Spinal cord (tissue), 10 donors: ENCODE measurements at places on chromosomes 12 and 14. TPM values are rescaled to one million over a fixed set of nuclear protein-coding genes. Genes with fewer than 3 reads are reported as not detected.

Gene SLC38A4
- 3.5 TPM for total RNA-seq

Gene DHH
- total RNA-seq = 8.1 TPM

Gene TCL1B
- total RNA-seq = not detected

Gene RDH12
- total RNA-seq = 2.0 TPM

Gene ADSS1
- 5.3 TPM for total RNA-seq

Gene FZD10
- 9.9 TPM for total RNA-seq

Gene LRP1-AS
- not detected for total RNA-seq

Gene MYF6
- total RNA-seq = 0.61 TPM

Gene PZP
- total RNA-seq = 0.59 TPM

Gene IRAK3
- total RNA-seq = 11.4 TPM

Gene SERPINA3
- 3.0 TPM for total RNA-seq

Gene PLEKHG7
- total RNA-seq = not detected

Gene DACT1
- total RNA-seq = 42.6 TPM

Gene EP400
- total RNA-seq = 19.2 TPM

Gene SERPINA9
- not detected for total RNA-seq

Gene VWF
- 76.6 TPM for total RNA-seq

Gene CMKLR1
- 7.2 TPM for total RNA-seq

Gene NFATC4
- total RNA-seq = 63.3 TPM

Gene ASB2
- 0.50 TPM for total RNA-seq

Gene FSCB
- 0.10 TPM for total RNA-seq

Gene HHIPL1
- total RNA-seq = 5.7 TPM

Gene AICDA
- total RNA-seq = 0.11 TPM

Gene DDX51
- total RNA-seq = 6.8 TPM

Gene IQSEC3
- total RNA-seq = 13.6 TPM

Gene RIPK3
- total RNA-seq = 1.4 TPM

Gene TPPP2
- 0.44 TPM for total RNA-seq

Gene KLHL33
- total RNA-seq = 0.89 TPM
